Fibroblast of lung (primary cell): ENCODE measurements at places on chromosomes 6 and 20. TPM values are rescaled to one million over a fixed set of nuclear protein-coding genes. Genes with fewer than 3 reads are reported as not detected.

ZCCHC3 gene
- 11.6 and 11.8 TPM in 2 replicates for total RNA-seq

TCF15 gene
- total RNA-seq, result not detected in 2 replicates

SOBP gene
- 5.6 and 6.3 TPM in 2 replicates for total RNA-seq

GSTA2 gene
- not detected in 2 replicates for total RNA-seq

DZANK1 gene
- total RNA-seq, result 0.77 and 0.83 TPM in 2 replicates

ULBP1 gene
- total RNA-seq, result 0.26 and 0.83 TPM in 2 replicates

DNA sequence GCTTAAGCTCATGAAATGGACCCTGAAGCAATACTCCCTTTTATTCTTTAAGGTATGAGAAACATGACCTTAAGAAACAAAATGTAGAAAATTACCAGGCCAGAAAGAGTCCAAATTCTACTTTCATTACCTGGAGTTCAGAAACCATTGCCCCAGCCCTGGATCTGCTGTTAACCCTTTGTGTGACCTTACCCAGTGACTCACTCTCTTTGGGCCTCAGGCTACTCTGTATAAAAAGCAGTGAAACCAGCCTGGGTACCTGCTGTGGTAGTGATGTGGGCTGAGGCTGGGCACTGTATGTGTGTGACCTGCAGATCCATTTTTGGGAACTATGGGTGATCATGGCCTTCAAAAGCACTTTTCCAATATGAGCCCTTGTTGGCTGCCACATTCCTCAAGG, 47.2 kb downstream of the SLC9A8 start:
- no peak for DNase-seq

- no peak for DNase-seq
Measured at GRCh38 chr6:128595544-128595943, 75.1 kb upstream of the PTPRK start.

- DNase-seq, result no peak
Measured at GRCh38 chr6:160421854-160422253, 73.7 kb downstream of the SLC22A3 start.

DNA sequence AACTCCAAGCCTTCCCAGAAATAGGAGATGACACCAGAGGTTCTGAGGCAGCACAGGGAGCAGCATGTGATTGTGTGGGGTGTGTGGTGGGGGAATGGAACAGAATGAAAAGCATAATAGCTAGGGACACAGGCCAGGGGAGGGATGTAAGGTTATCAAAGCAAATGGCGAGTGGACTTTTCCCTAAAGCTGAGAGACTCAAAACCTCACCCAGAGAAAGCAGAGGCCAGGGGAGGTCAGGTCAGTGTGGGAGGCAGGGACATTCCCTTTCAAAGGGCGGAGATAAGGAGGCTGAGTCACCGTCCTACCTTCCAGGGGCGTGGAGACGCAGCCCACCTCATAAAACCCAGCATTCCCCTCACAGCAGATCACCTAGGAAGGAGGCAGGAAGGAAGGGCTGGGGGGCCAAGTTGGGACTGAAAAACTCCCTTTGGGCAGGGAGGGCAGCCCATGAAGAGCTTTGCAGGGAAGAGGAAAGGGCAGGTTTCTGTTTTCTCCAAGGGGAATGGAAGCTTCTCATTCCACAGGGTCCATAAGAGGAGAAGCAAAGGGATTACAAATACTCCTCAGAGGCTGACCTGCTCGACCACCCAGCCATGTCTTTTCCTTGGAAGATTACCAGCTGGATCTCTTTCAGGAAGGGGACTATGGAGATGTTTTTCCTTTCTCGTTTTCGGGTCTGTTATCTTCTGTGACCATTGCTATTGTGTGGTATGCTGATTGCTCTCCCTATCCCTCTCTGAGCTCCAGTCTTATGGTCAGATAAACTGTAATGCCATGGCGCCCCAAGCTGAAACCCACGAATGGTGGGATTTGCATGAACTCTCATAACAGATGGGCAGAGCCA, 9.6 kb upstream of the LY6G5C start:
- no peak for DNase-seq

- peak; percentile 49 for DNase-seq
Measured at GRCh38 chr6:155341130-155341828, 27.0 kb upstream of the TFB1M start.
